Adipocyte (in vitro differentiated cells): ENCODE measurements at places on chromosomes 2 and 18.

DNA sequence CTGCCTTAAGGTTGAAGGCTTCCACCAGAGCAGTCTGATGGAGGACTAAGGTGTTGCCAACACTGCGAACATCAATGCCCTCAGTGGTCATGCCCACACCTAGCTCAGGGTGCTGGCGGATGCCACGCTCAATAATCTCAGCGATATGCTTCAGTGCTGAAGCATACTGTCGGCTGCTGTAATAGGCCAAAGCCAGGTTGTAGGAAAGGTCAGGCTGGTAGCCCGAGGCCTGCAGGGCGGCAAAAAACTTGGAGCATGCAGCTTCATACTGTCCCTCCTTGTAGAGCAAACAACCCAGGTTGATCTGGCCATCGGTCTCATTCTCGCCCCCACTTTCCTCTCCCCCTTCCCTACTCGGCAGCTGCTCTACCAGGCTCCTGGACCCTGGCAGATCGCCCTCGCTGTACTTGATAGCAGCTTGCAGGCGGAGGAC lies 159.4 kb downstream of the AGPS start:
- no peak for DNase-seq

- no peak for DNase-seq
Observed at GRCh38 chr2:223841436-223842190, 4.2 kb upstream of the AP1S3 start.

DNA sequence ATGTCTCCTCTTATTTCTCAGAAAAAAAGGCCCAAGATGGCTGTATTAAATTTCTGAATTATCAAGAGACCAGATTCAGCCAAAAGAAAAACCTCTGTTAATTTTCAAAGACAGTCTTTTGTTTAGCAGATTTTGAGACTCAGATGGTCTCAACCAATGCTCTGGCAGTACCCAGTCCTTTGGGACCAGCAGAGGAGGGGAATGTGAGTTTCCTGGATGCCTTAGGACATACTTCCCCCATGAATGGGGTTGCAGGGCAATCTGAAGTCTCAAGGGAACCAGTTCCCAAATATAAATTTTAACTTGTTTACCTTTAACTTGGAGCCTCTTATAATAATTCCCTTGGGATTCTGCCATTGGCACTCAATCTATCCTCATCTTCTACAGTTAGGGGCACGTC lies 107.8 kb upstream of the ZNF521 start:
- DNase-seq: no peak

- peak; percentile 58 for DNase-seq
Observed at GRCh38 chr2:204542982-204543608, 2.2 kb upstream of the PARD3B start.

DNA sequence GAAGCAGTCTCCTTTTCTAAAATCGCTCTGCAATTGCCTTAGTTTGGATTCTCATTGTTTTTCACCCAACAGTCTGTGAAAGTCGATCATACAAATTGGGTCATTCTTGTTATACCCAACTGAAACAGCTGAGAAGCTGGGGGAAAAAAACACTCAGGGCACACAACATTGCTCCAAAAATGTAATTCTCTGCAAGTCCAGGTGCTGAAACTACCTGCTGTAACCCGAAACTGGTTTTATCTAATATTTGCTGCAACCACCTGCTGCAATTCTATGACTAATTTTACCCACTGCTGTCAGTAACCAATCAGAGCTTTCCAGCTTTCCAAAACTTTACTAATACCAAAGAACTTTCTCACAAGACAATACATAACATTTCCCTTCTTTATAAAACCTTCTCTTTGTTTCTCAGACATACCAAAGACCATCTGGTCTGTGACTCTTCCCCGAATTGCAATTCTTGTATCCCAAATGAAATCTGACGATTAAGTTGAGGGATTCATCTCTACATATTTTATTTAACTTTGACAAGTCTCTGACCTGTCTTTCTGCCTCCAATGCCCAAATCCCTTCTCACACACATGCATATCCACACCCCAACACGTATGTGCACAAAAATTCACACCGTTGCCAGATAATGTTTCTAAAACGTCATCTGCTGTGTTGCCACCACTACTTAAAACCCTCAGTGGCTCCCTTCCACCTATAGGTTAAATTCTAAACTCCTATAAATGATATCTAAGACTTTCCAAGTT lies 198.3 kb downstream of the PIEZO2 start:
- DNase-seq: no peak

DNA sequence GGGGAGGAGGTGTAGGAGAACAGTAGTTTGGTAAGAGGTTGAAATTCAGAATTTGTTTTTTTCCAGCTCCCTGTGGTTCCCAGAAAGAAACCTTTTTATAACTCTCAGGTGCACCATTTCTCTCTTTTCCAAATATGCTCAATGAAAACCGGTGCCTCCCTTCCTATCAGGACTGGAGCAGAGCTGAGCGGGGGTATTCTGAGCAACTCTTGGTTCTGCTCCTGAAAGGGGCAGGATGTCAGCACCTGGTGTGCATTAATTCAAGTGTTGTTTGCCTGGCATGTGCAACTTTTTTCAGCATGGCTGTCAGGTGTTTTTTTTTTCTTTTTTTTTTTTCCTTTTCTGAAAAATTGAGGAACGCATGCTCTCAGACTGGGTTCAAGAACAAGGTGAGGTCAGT lies 74.1 kb downstream of the MAPK4 start:
- DNase-seq: no peak

- DNase-seq: no peak
Observed at GRCh38 chr18:51660188-51660715, 462.8 kb upstream of the MEX3C start.

- no peak for DNase-seq
Observed at GRCh38 chr2:96934831-96935540, 51.4 kb downstream of the FAM178B start.

DNA sequence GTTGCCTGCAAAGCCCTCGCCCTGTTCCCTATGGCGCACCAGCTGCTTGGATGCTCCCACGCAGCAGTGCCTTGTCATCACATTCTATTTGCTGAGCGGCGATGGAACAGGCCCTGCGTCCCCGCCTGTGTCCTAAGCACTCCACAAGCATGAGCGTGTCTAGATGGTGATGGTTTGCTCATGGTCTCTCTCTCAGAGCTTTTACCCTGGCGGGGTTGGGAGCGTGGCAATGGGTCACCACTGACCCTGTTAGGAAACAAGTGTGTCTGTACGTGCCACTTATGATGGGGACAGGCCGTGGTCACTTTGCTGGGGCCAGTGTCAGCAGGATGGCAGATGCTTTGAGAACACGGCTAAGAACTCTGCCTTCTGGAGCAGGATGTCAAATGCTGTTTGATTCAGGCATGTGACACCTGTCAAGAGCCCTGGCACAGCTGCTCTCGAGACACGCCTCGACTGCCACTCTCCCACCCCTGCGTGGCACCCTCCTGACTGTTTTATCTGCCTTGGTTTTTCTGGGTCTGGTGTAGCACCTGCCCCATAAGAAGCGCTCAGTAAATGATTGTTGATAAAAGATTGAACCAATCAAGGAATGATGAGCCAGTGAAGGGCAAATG lies 44.2 kb downstream of the RRM2 start:
- no peak for DNase-seq

GRCh38 chr18:10928772-10929373 lies 220.5 kb downstream of the PIEZO2 start:
- DNase-seq: peak; percentile 36

DNA sequence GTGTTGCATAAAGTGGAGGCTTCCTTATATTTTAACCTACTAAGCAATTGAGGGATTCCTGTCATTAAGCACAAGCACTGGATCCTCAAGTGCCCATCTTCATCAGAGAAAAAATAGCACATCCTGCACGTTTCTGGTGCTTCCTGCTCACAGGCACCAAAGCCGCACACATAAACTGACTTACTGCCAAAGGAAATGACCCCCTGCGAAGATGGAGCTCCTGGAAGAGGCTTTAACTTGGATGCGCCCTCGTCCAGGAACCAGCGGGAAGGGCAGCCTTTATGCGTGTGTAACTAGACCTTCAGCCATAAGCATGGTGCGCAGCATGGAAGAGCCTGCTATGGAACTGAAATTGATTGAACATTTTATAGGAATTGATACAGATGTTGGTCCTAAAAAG lies 188.7 kb downstream of the FTCDNL1 start:
- DNase-seq: no peak

- DNase-seq: no peak
Observed at GRCh38 chr18:32152705-32153448, 37.0 kb upstream of the MEP1B start.

- no peak for DNase-seq
Observed at GRCh38 chr18:70462078-70462439, 173.2 kb downstream of the SOCS6 start.

- DNase-seq: peak; percentile 86
Observed at GRCh38 chr2:9675415-9676351, 44.9 kb upstream of the YWHAQ start.

DNA sequence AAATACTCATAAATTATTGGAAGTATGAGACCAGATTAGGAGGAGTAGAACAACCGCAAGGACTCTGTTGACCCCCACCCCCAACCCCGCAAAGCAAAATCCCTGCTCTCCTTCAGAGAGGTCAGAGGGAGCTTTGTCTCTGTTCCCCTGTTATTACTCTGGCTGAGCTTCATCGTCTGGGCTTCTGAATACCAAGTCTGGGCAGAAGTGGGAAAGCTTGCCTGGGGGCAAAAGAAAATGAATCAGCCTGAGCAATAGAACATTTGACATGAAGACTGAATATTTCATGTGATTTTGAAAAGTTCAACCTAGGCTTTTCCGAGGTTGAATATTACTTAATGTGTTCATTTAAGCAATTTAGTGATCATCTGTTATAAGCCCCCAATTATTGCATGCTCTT lies 114.6 kb upstream of the ARHGAP28 start:
- peak; percentile 4 for DNase-seq

GRCh38 chr2:117956036-117956796 lies 57.7 kb downstream of the CCDC93 start:
- peak; percentile 66 for DNase-seq

- no peak for DNase-seq
Observed at GRCh38 chr2:205130111-205130829, 552.0 kb upstream of the NRP2 start.

GRCh38 chr2:143934626-143935481 lies 585.1 kb downstream of the ZEB2 start:
- no peak for DNase-seq

DNA sequence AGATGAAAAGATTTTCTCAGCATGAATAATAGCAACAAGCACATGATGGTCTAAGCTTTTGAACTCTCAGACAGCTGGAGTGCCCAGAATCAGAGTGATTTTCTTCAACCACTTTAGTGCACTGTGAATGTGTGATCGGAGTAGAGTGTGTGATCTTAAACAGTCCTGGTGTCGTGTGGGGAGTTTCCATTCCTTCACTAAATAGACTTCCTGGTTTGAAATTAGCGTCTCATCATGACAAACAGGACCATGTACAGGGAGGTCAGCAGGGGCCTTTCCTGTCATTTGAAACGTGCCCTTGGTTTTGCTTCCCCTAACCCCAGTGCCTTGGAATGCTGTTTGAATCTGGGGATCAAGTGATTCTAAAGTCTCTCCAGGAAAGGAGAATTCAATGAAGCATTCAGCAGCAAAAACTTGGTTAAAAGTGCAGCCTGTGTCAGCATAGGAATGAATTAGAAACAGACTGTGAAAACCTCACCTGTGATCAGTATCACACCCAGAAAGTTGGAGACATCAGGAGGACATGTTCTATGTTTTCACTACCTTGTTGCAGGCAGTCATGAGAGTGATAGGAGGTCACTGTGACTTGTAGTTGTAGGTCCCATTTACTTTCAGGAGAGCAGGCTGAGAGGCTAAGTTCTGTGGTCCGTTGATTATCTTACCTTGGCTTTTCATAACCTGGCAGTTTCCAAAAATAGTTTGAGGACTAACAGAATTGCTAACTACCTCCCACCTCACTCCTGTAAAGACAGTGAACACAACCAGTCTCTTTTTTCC lies 400.3 kb downstream of the MTX2 start:
- no peak for DNase-seq

GRCh38 chr18:23941791-23942190 lies 72.8 kb upstream of the TTC39C start:
- no peak for DNase-seq

- DNase-seq: no peak
Observed at GRCh38 chr2:16625759-16626158, 39.9 kb downstream of the CYRIA start.

DNA sequence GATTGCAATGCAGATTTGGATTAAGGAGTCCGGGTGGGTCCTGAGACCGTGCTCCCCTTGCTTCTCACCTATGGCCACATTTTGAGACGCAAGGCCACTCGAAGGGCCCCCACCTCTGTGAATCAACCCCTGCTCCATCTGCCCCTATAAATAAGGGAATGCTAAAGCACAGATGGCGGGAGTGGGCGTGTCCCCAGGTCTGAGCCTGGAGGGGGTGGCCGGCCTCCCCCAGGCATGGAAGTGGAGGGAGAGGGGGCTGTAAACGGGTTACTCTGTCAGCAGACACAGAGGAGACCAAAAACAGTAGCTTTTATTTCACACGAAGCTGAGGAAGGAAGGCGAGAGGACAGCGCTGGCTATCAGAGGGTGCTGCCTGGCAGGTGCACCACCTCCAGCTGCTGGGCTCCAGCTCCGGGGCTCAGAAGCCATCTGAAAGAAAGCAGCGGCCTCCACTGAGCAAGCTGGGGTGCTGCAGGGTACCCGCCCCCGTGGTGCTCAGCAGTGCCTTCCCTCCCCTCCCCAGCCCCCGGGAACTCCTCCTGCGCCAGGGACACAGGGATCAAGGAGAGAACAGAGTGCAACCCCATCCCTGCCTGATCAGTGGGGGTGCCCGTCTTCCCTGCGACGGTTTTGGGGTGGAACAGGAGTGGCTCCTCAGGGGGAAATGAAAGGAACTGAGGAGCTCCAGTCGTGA lies 56.7 kb upstream of the RAB6C start:
- DNase-seq: no peak

GRCh38 chr2:152534460-152535135 lies 182.7 kb downstream of the PRPF40A start:
- DNase-seq: no peak

- no peak for DNase-seq
Observed at GRCh38 chr18:25282282-25282681, 69.7 kb downstream of the ZNF521 start.

DNA sequence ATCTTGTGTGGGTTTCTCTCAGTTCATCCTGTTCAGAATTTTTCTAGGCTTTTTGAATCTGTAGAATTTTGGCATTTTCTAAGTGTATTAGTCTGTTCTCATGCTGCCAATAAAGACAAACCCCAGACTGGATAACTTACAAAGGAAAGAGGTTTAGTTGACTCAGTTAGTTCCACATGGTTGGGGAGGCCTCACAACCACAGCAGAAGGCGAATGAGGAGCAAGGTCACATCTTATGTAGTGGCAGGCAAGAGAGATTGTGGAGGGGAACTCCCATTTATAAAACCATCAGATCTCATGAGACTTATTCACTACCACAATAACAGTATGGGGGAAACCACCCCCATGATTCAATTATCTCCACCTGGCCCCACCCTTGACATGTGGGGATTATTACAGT lies 199.2 kb downstream of the ST6GAL2 start:
- no peak for DNase-seq

- no peak for DNase-seq
Observed at GRCh38 chr2:160353166-160353565, 140.4 kb downstream of the RBMS1 start.

DNA sequence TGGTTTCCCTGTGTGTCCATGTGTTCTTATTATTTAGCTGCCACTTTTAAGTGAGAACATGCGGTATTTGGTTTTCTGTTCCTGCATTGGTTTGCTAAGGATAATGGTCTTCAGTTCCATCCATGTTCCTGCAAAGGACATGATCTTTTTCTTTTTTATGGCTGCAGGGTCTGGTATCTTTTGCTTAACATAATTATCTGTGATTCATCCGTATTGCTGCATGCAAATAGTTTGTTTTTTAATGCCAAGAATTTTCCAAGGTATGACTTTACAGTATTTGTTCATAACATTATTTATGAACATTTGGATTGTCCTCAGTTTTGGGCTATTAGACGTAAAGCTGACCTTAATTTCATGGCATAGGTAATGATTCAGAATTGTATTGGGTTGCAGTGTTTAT lies 17.8 kb downstream of the GIGYF2 start:
- peak; percentile 38 for DNase-seq
